ENCODE measurements at places on chromosomes 3 and 15. TPM values are rescaled to one million over a fixed set of nuclear protein-coding genes. Genes with fewer than 3 reads are reported as not detected.

The CLDN18 gene
- polyA plus RNA-seq: 3.6 TPM

The ADAMTS9 gene
- 143 TPM for polyA plus RNA-seq

The GATA2 gene
- 50.6 TPM for polyA plus RNA-seq

The SOX14 gene
- not detected for polyA plus RNA-seq

The ALG3 gene
- 40.6 TPM for polyA plus RNA-seq

The P4HTM gene
- polyA plus RNA-seq: 54.8 TPM

The SMCO1 gene
- polyA plus RNA-seq: not detected

The SNTN gene
- not detected for polyA plus RNA-seq

The TEX55 gene
- polyA plus RNA-seq: not detected

The BTD gene
- 23.7 TPM for polyA plus RNA-seq

The SERINC4 gene
- polyA plus RNA-seq: not detected

Measured in renal pelvis (tissue), 12 donors.